Stimulated activated CD4-positive, alpha-beta T cell treated with anti-CD3 and anti-CD28 coated beads, TNF-alpha, amount 100 ng/mL, for 1 hour (primary cell): ENCODE measurements at places on chromosomes 5 and 9.

DNA sequence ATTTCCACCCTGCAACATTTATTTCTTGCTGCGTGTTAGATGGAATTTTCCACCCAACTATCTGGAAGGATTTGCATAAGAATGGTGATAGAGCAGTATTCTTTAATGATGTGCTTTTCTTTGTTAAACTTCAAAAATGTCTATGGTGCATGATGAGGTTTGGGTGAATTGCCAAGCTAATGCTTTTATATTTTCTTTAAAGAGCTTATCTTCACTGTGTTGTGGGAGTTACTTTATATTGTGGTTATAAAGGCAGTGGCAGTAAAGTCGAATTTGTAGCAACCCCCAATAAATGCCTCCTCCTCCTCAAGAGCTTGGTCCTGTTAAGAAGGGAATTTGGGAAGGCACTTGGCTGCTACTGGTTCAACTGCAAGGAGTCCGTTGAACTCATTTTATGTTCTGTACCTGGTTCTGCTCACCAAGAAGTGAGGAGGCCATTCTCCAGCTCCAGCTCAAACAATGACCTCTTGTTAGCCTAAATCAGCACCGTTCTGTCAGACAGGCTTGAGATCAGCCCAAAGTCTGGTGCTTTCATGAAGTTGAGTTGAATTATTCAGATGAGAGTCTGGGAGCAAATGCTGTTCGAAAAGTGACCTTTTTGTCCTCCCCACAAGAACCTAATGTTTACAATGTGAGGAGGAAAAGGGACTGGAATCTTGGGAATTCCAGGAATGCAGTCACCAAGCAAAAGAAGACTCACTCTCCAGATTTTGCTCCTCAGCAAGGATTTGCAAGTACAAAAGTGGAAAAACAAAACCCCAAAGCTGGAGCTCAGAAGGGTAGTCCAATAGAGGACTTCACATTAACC lies 217.0 kb downstream of the TMEM38B start:
- DNase-seq = no peak

- DNase-seq = no peak
These were observed 2.9 kb downstream of the FAM13B start for GRCh38 chr5:138029944-138030343.

DNA sequence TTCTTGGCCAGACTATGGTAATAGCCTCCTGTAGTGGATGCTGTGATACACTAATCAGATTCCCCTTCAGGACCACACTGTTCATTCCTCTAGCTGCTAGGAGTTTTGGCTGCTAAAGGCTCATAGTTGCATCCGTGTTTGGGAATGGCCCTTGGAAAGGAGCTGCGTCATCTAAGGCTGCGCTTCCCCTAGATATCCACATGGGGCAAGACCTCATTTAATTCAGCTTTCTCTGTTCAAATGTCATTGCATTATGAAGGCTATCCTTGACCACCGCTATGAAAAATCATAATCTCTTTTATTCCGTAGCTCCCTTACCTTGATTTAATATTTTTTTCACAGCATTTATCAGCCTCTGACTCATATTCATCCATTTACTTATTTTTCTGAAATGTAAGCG lies 258.3 kb upstream of the NR4A3 start:
- no peak for DNase-seq

DNA sequence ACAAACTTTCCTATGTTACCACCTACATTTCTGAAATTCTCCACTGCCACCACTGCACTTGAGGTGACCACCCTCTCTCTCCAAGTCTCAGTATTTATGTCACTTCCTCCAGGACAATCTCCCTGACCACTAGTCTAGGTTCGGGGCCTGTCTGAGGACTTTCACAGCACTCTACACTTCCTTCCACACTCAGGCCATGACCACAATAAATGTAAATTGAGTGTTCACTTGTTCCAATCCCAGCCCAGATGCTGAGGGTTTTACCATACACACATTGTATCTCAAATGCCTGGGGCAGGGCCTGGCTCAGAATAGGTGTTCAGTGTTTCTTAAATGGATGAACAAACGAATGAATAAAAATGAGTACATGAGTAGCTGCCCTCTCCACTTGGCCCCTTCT lies 26.9 kb upstream of the CCNG1 start:
- DNase-seq = no peak

- no peak for DNase-seq
These were observed 23.4 kb upstream of the LECT2 start for GRCh38 chr5:135978212-135978631.

DNA sequence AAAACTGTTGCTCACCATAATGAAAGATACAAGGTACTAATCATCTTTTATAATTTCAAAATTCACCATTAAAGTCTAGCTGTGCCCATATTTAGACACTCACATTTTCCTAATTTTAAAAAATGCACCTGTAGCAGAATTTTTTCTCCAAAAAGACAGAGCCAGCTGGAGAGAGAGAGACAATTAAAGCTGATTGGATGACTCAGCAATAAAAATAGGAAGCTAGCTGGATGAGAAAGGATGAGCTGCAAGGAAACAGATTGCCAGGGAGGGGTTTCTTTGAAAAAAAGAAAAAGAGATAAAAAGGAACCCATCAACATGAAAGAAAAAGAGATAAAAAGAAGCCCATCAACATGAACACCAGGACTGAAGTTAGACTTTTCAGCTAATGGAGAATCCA lies 73.8 kb downstream of the HCN1 start:
- no peak for DNase-seq
